ENCODE measurements at places on chromosomes 7 and 10.
A peak's percentile ranks its signal among the peaks of the same experiment; 100 is the strongest.

- no peak for DNase-seq
Measured at GRCh38 chr7:158387546-158387891, 200.1 kb downstream of the PTPRN2 start.

- no peak for DNase-seq
Measured at GRCh38 chr10:86708783-86709380, 40.6 kb downstream of the LDB3 start.

DNA sequence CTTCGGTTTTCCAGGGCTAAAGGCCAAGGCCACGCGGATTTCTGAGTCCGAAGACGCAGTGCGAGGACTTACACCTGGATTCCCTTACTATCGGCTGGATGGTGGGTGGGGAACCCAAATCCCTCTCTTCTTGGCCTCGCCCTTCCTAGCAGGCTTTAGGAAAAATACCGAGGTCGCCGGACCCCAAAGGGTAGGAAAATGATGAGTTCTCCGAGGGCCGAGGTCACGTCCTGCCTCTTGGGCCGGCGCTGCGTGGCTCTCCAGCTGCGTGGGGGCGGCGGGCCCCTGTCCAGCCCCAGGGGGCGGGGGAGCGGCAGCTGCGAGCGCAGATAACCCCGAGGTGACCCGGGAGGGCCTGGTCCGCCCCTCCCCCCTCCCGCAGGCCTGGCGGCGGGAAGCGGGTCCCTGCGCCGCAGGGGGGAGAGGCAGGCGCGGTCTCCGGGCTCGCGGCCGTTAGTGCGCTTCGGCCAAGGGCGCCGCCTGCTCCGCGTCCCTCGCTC is 805 bp upstream of the HMX3 start:
- peak; percentile 96 for DNase-seq

- DNase-seq, result no peak
Measured at GRCh38 chr10:62817121-62817765, 1.1 kb upstream of the EGR2 start.

DNA sequence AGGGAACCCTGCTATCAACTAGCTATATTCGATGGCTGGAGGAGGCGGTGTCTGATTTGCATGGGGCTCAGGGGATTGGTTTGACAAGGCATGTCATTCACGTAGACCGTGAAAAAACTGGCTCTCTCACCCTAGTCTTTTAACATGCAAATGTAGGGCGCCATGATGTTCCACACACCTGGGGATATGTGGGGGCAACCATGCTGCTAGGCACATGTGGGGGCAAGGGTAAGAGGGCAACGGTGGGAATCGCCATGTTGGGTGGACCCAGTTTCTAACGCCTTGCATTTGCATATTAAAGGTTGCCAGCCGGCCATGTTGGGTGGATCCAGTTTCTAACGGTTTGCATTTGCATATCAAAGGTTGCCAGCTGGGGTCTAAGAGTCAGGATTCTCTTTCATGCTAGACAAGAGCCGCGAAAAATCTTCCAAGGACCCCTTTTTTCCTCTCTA is 419.2 kb upstream of the NFE2L3 start:
- DNase-seq, result peak; percentile 4

- DNase-seq, result no peak
Measured at GRCh38 chr10:96655461-96656197, 64.7 kb downstream of the PIK3AP1 start.

DNA sequence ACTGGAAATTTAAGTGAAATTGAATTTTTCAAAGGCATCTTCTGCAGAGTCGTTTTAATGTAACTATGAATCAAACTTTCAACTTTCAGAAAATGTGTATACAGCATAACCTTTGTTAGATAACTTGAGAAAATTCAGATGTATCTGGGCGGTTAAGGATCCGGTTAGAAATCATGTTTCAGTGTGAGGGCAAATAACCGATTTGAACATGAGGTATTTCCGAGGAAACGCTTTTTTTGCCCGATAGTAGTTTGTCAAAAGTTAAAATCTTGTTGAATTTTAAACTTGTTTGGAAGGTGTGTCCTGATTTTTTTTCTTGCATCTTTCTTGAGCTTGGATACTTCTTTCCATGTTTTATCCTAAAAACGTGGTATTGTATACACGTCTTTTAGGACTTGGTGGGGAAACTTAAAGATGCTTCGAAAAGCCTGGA is 1.3 kb upstream of the BMI1 start:
- no peak for DNase-seq

GRCh38 chr7:27992755-27993493 is 187.7 kb downstream of the JAZF1 start:
- DNase-seq, result no peak

DNA sequence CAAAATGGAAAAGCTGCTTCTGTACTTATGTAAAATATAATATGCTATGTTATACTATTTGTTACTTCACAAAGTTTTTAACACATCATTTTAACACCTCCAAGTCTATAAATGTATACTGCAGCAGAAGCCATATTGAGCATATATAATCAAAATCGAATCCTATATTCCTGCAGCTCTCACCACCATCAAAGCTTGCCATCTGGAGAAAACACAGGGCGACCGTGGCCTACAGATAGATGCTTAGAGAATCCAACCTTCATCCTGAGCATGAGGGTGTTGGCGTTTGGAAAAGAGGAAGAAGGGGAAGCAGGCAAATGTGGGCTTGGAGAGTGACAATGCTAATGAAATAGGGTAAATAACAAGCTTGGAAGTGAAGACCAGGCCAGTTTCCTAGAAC is 258.8 kb upstream of the IMMP2L start:
- DNase-seq, result no peak

- no peak for DNase-seq
Measured at GRCh38 chr7:105937411-105937810, 25.7 kb upstream of the CDHR3 start.

- DNase-seq, result peak; percentile 14
Measured at GRCh38 chr7:48244864-48245271, 73.6 kb downstream of the ABCA13 start.

- DNase-seq, result no peak
Measured at GRCh38 chr7:88480271-88480670, 173.6 kb upstream of the STEAP4 start.

- DNase-seq, result peak; percentile 0
Measured at GRCh38 chr7:132298790-132299189, 277.5 kb downstream of the PLXNA4 start.

DNA sequence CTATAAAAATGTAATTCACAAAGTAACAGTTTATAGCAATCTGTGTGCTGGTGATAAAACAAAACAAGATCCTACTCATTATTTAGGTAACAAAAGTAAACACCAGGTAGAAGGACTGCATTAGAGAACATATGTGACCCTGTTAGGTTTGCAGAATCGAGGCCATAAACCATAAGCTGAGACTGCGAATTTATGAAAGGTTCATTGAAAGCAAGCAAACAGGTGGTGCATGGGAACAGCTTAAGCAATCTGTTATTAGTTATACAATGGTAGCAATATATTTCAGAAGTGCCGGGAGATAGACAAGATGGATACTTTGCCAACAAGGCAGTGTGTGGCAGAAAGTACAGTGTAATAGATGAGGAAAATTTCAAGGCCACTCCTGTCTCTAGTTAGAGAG is 23.5 kb upstream of the FAM133B start:
- DNase-seq, result no peak

- no peak for DNase-seq
Measured at GRCh38 chr10:51000976-51001375, 73.3 kb upstream of the PRKG1 start.

- DNase-seq, result no peak
Measured at GRCh38 chr10:79327090-79327457, 20.2 kb upstream of the PPIF start.

DNA sequence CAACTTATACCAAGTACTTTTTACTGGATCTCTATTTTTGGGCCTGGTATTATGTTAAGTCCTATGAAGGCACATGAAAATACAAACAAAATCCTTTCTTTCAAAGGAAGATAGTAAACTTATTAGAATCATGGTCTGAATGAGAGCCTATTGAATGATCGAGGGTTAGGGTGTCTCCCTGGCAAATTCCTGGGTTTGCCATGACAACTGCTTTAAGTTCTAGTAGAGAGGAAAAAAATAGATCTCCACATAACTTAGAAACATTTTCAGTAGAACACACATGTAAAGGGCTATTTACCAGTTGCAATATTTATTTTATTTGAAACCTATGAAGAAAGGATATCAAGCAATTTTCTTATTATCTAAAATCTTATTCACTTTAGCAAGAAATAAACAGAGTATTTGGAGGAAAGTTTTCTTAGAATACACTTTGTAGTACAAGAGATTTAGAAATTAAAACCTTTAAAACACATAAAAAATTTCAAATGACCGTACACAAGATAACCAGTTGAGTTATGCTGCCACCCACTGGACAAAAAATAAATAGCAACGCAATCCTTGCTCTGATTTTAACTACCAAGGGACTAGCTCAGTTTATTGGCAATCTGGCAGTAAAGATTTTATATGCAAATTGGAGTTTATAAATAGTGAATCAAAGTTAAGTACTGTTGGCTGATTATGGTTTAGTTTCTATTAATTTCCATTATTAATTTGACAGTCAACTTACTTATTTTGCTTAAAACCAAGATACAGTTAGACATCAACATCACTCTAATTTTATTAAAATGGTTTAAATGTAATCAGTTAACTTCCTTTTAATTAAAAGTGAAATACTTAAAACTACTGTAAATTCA is 33.9 kb downstream of the CACUL1 start:
- peak; percentile 89 for DNase-seq

DNA sequence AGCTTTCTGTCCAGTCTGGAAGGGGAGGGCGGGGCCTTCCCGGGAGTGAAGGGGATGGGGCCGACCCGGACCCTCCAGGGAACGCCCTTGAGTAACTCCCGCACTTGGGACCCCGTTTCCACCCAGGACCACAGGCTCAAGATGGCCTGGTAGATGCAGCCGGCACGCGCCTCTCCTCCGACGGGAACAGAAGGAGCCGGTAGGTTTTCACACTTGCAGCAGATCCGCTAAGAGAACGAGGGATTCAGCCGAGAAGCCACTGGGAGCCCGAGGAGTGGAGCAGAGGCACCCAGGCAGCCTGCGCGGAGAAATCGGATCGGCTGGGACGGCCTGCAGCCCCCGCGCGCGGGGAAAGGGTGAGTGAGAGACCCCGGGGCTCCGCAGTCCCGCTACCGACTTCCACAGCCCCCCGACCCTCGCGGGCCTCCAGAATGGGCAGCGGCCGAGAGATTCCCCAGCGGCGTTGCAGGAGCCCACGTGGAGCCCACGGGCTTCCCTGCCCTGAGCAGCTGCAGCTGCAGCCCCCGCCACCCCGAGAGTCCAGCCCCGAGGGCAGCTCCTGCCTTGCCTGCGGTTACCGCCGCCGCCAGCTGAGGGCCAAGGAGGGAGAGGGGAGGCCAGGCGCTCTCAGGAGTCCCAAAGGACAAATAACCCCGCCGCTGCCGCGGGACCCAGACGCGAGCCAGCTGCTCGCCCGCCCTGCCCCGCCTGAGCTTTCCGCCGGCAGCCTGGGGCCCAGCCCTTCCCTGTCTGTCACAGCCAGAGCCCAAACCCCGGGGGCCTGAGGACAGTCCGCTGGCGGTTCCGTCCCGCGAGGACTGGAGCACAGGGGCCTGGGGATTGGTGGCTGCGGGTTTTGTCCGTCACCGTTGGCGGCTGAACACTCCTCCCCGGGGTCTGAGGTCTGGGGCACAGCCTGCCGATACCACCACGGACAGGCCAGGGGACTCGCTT is 21.8 kb downstream of the IFT22 start:
- DNase-seq, result no peak

DNA sequence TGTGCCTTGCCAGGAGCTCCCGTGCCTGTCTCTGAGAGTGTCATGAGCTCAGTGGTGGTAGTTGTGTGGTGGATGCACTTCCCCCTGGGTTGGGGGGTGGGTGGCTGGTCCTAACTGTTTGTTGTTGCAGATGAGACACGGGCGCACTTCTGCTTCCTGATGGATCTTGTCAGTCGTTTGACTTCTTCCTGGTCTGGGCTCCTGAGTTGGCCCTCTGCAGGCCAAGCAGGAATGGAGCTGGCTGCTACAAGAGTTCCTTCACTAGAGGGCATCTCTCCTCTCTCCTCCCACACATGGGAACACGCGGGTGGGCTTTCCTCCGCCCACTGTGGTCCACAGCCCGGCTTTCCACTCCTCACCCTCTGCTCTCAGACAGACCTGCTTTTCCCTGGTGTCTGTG is 82.0 kb downstream of the BMS1 start:
- peak; percentile 44 for DNase-seq

All from OCI-M1 (cell line).